ENCODE measurements at places on chromosomes 16 and 17.

- no peak for DNase-seq
Measured at GRCh38 chr16:57549730-57550129, 7.3 kb downstream of the ADGRG5 start.

GRCh38 chr17:57273490-57273889, 17.2 kb downstream of the MSI2 start:
- no peak for DNase-seq

- no peak for DNase-seq
Measured at GRCh38 chr16:16805809-16806208, 426.9 kb downstream of the NPIPA7 start.

DNA sequence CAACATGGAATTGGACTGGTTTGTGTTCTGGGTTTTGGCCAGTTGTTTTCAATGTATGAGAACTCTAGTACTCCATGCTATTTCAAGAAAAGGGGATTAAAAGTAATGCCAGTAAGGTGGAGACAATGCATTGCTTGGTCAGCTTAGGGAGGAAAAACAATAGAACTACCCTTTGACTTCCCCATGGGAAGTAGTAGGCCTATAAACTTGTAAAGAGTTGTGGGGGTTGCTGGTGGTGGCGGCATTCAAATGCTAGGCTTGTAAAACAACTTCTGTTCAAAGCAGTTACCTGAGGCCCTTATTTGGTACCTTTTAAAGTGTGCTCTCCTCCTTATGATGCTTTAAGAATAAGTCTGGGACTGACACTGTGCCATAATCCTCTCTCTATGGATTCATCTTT, 9.4 kb downstream of the MAP3K3 start:
- DNase-seq = no peak

- no peak for DNase-seq
Measured at GRCh38 chr16:28609631-28610594, at the start of gene SULT1A1. TSS of gene SULT1A1 (minus strand) at chr16:28610044. CDS start at chr16:28608855, 1,189 bp downstream.

DNA sequence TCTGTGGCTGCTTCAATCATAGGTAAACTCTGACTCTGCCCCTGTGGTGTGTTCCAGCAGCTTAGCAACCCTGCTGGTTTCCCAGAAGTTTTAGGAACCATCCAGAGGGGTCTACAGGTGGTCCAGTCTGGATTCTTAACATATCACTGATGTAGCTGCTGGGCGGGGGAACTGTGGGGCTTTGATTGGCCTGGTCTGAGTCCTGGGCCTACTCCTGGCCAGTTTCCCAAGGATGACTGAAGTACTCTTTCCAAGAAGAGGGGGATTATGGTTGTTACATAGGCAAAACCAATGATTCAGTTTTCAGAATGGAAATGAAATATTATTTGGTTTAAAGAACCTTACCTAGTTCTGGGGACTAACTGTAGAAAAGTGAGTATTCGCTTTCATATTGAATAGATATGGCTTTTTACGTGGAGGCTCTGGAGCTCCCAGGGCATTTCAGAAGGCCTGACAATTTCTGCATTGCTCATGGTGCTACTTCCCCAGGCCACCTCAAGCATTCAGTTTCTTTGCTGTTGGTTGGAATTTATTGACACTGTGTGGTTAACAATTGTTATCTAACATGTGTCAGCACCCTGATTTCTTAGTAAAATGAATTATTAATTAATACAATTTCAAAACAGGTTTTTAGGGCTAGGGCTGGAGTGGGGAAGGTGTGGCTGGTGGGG, 38.4 kb downstream of the EPN2 start:
- no peak for DNase-seq

DNA sequence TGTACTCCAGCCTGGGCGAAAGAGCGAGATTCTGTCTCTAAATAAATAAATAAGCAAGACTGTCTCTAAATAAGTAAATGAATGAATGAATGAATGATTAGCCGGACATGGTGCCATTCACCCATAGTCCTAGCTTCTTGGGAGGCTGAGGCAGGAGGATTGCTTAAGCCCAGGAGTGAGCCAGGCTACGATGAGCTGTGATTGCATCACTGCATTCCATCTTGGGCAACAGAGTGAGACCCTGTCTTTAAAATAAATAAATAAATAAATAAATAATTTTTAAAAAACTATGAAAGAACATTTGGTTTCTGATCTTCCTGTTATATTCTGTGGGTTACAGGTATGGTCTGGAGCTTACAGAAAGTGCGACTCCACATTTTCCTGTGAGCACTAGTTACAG, 65.0 kb downstream of the C17orf58 start:
- no peak for DNase-seq

DNA sequence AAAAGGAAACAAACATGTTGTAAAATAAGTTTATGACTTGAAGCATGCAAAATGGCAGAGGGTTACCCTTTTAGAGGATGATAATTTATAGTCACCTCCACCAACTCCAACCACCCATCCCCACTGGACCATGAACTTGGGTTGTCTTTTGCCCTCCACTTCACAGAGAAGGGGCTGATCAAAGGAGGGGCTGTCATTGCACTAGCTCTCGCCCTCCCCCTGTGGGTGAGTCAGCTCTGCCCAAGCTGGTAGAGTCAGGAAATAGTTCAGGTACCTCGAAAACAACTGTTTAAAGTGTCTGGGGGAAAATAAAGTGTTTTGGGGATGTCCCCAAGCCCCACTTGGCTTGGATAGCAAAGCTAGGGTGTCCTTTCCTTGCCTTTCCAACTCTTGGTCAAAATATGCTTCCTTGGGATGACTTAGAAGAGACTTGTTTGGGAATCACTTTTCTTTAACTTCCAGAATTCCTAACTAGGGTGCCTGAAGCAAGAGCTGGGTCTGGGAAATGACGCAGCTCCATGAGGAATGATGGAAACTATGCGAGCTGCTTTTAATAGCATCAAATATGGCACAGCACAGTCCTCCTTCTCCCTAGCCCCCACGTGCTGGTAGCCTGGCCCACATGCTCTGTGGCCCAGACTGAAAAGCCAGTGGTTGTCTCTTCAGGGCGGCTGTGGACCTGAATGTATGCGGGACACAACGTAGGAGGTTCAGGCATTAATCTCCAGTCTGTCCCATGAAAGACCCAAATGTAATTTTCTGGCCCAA, 40.7 kb downstream of the TBX4 start:
- DNase-seq = no peak

DNA sequence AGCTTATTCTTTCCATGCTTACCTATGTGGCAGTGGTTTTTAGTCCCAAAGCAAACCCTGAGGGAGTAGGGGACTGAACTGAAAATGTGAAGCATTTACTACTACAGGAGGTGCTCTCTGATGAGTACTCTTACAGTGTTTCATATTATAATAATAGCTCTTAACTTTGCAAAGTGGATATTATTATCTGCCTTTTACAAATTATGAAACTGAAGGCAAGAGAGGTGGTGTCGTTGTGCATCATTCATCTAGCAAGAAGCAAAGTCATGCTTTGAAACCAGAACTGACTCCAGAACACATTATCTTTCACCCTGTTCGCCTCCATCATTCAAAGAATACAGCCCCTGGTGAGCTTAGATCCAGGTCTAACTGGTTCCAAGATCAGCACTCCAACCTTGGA, 8.2 kb upstream of the KCNH6 start:
- DNase-seq = no peak

GRCh38 chr17:31778523-31778922, 80.5 kb downstream of the COPRS start:
- DNase-seq = no peak

GRCh38 chr16:84647828-84648594, at the start of gene KLHL36:
TSS of gene KLHL36 (plus strand) at chr16:84648511. CDS start at chr16:84650868, 2,357 bp downstream.
- DNase-seq = peak; percentile 79

- no peak for DNase-seq
Measured at GRCh38 chr17:68819465-68819864, 135.7 kb downstream of the ABCA8 start.

DNA sequence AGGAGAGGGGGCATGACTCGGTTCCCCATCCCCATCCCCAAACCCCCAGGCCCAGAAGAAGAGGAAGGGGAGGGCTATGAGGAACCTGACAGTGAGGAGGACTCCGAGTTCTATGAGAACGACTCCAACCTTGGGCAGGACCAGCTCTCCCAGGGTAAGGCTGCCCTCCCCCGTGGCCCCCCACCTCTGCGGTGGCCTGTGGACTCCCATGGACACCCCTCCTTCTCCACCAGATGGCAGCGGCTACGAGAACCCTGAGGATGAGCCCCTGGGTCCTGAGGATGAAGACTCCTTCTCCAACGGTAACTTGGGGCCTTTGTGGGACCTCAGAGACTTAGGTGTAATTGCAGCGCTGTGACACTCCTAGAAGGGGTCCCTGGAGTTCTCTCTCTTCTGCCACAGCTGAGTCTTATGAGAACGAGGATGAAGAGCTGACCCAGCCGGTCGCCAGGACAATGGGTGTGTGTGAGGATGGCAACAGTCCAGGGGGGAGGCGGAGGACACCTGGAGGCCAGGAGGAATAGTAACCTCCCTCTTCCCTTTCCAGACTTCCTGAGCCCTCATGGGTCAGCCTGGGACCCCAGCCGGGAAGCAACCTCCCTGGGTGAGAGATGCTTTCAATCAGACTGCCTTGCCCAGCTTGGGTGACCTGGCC, 5.6 kb downstream of the CD19 start:
- DNase-seq = no peak

DNA sequence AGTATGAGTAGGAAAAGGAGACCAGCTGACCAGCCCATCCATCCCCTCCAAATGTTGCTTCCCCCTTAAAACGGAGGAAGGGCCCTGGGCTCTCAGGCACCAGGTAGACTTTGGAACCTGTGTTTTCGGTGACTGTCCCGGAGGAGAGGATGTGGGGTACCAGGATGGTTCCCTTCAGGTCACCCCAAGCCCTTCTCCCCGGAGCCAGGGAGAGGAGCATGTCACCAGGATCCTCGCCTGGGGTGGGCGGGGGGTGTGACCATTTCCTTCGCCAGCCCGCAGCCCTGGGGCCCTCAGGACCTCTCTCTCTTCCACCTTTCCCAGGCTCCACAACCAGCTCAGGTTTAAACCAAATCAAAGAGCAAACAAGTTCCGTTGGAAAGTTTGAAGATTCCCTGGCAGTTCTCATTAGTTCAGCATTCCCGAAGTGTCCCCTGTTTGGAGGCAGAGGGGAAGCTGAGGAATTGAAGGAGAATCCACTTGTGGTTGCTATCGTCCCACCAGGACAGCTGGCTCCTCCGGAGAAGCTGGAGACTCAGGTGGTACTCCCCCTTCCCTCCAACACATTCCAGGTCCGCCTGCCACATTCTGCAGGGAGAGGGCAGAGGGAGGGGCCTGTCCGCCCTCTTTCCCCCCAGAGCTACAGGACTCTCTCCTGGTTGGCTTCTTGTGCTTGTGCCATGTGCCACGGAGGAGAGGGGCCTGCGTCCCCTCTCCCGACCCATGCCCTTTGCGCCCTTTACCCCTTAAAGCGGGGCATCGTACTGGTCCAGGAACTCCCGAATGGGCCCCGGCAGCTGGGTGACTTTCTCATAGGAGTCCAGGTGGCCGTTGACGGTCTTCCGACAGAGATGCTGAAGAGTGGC, 2.0 kb downstream of the SOCS3 start:
- DNase-seq = no peak

DNA sequence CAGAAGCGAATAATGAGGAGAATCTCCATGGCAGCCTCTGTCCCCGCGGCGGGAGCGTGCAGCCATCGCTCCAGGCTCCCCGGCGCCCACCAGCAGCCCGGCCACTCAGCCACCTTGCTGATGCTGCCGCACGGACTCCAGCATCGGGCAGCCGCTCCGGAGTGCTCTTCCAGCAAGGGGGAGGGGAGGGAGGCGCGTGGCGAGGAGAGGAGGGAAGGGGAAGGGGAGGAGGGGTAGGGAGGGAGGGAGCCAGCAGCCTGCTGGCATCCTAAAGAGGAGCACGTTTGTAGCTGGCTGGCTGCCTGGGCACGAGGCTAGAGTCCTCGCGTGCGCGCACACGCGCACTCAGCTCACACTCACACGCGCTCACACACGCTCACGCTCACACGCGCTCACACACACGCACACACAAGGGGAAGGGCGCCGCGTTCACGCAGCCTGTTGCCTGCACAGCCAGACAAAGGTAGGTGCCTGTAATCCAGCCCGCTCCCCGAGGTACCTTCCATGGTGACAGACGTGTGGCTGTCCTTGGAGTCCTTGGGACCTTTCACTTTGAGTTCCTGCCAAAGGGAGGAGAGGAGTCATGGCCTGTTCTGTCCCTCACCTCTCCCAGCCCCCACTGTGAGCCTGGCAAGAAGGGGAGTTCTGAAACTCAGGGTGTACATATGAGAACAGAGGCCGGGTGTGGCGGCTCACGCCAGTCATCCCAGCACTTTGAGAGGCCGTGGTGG, 82.1 kb downstream of the TIMM22 start:
- DNase-seq = no peak

DNA sequence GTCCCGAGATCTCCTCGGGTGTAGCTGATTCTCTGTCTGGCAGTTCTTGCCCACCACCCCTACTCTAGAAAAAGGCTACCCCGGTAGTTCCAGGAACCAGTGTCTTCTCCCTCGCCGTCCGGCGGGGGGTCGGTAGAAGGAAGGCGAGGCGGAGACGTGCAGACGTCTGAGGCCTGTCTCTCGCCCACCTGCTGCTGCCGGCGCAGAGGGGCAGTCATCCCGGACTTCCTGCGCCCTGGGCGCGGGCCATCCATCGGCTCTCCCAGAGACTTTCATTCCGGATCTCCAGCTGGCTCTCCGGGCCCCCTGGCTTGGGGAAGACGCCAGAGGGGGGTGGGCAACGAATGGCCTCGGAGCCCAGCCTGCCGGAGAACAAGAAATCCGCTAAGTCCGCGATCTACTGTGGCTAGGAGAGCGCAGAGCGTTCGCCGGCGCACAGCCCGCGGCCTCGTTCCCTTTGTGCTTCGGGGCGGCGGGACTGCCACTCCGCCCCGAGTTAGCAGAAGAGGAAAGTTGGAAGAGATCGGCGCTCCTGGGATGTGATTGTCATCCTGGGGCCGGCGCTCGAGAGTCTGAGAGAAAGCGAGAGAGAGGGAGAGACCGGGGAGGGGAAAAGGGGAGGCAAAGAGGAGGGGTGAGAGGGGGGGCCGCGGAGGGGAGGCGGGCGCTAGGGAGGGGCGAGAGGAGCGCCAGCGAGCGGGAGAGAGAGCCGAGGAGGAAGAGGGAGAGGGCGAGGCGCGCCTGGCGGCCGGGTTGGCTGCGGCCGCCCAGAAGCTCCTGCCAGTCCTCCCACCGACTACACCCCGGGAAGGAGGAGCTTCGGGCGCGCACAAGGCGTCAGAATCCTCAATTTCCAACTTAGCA, at the start of gene IRX5:
IRX5 (plus strand) TSS at position 861 of the 864 bp plus-strand sequence. CDS start 334 bp downstream, outside the sequence.
- DNase-seq = no peak

DNA sequence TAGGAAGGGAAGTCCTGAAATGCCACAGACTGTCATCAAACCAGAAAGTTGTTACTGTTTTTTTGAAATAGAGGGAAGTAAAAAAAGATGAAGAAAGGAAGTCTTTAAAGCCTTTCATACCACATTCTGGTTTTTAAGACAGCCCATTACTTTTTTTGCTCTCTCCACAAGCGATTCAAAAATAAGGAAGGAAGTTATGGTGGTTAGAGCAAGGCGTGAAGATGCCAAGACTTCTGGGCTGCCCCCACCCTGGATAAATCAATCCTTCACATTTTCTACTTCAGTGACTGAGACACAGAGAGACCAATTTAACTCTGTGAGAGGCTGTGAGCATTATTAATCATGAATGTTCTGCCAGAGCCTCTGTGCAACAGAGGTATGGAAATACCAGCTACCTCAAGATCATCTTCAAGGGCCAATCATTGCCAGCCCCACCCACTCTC, 82.3 kb upstream of the BCAR1 start:
- DNase-seq = no peak

- peak; percentile 42 for DNase-seq
Measured at GRCh38 chr17:42414704-42415409, 8.2 kb downstream of the CAVIN1 start.

- no peak for DNase-seq
Measured at GRCh38 chr16:2190659-2191445, 5.6 kb downstream of the CASKIN1 start.
